ENCODE measurements at places on chromosomes 1 and 21.

DNA sequence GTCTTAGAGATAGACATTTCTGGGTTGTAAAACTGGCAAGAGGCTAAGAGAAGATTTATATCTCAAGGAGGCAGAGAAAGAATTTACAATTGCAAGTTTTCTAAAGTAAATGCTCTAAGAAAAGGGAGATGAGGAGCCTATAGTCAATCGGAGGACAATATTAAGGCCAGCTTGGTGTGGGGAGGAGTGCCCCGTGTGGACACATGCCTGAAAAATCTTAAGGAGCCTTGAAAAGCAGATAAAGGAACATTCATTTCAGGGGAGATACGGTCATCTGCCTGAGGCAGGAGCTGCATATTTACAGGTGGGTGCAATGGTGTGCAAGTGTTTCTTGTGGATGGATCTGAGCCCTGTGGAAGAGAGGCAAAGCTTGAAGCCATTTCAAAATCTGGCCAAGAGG is 25.6 kb downstream of the FCRL2 start:
- no peak for DNase-seq

DNA sequence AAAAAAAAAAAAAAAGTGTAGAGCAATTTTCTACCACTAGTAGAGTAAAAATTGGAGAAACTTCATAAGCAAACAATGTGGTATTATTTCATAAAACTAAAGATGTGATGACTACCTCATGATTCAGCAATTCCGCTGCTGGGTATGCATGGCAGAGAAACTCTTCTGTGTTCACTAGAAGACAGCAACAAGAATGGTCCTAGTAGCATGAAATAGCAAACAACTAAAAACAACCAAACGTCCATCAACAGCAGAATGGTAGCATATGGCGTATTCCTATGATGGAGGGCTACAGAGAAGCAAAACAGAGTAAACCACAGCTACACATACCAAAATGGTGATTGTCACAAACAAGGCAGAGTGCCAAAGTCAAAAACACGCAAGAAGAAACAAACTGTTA is 18.9 kb downstream of the HTR1D start:
- no peak for DNase-seq

DNA sequence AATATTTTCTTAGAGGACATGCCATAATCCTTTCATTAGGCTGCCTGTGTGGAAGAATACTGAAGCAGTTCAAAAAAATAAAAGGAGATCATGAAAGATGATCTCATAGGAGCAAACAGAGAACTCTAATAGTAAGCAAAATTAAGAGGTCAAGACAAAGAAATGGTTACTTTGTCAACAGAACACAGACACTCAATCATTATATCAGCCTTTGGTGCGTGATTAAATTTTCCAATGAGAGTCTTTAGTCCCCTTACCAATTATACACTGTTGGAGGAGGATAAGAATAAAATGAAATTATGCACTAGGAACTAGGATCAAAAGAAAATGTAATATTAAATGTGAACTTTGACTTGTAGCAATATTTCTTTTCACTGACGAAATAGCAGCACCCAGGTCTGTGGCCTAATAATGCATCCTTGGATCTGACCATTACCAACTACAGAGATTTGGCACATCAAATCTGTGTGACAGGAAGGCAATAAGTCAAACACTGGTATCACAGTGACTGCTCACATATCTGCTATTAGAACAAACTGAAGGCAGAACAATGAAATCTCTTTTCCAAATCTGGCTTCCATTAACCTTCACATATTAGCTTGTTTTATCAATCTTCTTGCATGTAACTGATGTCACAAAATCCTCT is 1812.9 kb downstream of the PLA2G4A start:
- DNase-seq = peak; percentile 89

DNA sequence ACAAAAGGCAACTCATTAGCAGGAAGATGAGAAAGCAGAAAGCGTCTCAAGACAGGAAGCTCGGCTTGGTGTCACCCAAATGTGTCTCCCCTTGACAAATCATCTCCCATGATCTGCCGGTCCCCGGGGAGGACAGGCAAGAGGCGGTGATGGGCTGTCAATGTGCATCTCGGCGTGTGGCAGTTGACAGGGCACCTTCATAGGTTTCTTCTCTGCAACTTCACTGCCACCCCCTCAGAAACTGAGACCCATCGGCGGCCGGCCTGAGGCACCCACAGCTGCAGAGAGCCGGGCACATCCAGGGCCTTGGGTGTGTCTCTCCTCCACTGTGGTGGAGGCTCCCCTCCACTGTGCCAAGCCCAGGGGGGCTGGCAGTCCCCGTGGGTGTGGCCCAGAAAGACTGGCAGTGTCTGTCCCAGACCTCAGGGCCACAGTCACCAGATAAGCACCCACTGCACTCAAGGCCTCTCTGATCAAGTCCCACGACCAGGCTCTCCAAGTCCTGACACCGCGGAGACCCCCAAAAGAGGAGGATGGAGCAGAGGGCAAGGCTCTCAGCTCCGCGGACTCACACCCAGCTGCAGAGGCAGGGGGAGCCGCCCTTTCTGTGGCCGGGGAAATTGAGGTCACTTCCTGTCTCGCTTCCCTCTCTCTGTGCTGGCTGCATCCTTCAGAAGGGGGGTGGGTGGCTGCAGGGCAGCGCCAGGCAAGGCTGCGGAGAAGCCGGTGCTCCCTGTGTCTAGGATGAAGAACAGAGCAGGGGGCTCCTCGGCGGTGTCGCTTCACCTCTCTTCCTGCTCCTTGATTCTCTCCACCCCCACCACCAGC is 39.6 kb upstream of the LBR start:
- DNase-seq = no peak

DNA sequence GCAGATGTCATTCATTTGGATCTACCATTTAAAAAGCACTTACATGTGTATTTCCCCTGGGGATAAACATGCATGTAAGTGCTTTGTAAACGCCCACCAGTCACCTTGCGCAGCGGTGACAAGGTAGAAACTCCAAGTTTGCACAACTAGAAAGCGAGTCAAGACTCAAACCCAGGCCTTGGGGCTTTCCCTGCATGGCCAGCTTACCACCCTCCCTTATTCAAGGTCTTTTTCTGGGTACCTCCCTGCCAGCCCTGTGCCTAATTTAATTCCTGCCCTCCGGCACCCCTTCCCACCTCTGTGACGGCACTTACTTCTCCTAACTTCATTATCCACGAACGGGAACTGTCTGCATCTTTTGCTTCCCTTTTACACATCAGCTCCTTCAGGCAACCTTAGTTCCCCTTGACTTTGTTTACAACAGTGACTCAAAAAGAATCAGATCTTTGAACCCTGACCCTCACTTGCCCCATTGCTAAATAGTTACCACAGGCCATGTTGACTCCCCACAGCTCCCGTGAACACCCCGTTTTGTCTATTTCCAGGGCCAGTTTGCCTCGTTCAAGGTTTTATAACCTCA is 138.3 kb upstream of the ETS2 start:
- DNase-seq = no peak

GRCh38 chr1:11211925-11212587 is 22.9 kb downstream of the ANGPTL7 start:
- no peak for DNase-seq

- DNase-seq = no peak
Observed at GRCh38 chr1:232704256-232704655, 74.3 kb upstream of the SIPA1L2 start.

- DNase-seq = no peak
Observed at GRCh38 chr1:205792481-205792881, 17.2 kb upstream of the RAB29 start.

DNA sequence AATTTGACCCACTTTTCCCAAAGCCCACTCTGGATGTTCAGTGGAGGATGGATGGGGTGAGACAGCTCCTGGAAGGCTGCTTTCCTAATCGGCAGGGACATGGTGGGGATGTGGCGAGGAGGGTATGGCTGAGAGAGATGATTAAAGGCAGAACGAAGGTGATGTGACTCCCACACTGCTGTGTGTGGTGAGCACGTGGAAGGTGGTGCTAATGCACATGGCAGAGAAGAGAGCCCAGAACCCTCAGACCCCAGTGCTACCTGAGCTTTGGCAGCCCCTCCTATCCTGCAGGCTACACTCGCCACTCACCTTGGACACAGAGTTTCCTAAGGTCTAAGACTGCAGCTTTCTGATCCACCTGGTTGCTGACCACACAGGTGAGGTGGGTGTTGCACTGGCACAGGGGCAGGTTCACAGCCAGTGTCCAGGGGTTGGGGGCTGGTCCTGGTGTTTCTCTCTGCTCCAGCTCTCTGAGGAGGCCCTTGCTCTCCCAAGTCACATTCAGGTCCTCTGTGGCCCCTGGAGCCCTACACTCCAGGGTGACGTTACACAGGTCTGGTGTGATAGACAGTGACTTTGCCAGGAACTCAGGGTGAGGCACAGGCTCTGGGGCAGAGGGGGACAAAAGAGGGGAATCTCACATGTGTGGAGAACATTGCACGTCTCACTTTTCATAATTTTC is 151.4 kb upstream of the ETV3 start:
- no peak for DNase-seq

GRCh38 chr1:28982198-28982597 is 67.8 kb downstream of the EPB41 start:
- no peak for DNase-seq

DNA sequence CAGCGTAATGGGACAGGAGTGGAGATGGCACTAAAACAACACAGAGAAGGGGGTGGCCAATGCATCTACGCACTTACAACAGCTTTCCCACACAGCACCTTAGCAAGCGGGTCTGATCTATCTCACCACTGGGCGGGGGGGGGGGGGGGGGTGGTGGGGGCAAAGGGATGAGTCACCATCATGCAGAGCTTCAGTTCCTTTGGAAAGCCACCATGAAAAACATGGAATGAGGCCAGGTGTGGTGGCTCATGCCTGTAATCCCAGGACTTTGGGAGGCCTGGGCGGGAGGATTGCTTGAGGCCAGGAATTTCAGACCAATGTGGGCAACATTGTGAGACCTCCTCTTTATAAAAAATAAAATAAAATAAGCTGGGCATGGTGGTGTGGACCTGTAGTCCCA is 47.2 kb downstream of the KLHDC7A start:
- no peak for DNase-seq

DNA sequence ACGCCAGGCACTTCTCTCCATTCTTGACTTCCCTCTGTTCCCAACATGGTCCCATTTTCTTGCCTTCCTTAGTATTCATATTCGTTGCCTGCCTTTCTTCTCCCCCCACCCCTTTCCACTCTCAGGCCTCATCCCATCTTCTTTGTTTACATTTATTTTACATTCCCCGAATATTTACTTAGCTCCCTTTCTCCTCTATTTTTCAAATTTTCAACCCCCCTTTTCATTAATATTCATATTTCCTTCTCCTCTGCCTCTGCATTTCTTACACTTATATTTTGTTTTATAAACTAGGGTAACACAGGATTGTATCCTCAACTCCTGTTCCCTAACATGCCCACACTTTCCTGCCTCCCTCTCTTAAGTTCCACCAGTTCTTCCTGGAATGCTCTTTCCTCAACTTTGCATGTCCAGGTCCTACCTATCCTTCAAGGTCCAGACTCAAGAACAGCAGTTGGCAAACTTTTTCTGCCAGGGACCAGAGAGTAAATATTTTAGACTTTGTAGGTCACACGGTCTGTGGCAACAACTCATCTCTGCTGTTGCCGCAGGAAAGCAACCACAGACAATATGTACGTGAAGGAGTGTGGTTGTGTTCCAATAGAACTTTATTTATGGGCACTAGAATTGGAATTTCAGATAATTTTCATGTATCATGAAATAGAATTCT is 29.8 kb upstream of the A3GALT2 start:
- no peak for DNase-seq

GRCh38 chr1:194447636-194448035 is 1261.2 kb upstream of the B3GALT2 start:
- DNase-seq = no peak

GRCh38 chr21:45128613-45129188 is 54.3 kb downstream of the ADARB1 start:
- DNase-seq = peak; percentile 21

- DNase-seq = no peak
Observed at GRCh38 chr1:115718011-115718754, 50.3 kb downstream of the CASQ2 start.

- no peak for DNase-seq
Observed at GRCh38 chr1:67405473-67406245, 24.5 kb downstream of the SERBP1 start.

GRCh38 chr1:10773376-10773775 is 23.1 kb downstream of the CASZ1 start:
- DNase-seq = no peak

DNA sequence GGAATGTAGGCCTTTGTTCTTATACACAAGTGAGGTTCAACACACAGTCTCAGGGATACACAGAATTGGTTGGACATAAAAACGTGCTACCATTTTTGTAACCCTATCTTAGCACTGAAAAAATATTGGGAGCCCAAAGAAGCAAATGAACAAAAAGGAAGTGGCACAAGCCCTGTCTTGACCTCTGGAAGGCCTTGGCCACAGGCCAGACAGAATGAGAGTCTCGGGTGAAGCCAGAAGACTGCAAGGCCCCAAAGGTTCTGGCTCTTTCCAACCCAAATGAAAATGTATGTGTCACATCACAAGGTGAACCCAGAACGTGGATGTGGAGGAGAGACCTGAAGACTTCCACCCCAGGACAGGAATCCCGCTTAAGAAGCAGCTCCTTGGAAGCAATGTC is 57.3 kb downstream of the PGBD5 start:
- no peak for DNase-seq

- no peak for DNase-seq
Observed at GRCh38 chr21:35252831-35253230, 203.7 kb upstream of the RUNX1 start.

DNA sequence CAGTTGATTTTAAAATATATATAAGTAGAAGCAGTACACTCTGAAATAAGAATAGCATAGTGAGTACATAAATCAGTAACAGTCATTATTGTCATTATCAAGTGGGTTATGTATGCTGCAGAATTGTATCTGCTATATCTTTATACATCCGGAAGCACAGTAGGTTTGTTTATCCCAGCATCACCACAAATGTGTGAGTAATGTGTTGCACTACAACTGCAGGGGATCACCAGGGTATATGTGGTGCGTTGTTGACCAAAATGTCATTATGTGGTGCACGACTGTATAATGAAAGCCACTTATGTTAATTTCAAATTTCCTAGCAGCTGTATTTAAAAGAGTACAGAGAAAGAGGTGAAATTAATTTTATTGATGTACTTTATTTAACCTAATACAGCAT is 87.7 kb upstream of the GADD45A start:
- peak; percentile 37 for DNase-seq

DNA sequence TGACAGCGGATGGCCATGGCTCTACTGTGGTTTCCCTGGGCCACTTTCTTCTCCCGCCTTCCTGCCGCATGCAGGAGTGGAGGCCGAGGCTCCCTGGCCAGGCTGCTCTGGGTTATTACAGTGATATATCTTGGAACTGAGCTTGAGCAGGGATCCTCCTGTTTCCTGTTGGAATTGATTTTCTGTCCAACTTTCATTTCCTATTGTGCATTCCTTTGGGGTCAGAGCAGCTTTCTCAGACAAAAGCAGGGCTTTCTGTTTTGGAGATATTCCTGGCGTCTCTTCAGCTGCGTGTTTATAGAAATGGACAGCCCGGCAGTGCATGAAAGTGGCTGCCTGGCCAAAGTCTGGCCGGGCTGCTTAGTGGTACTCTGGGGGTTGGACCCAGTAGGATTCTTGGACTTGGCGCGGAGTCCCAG is 146.4 kb downstream of the KIF26B start:
- DNase-seq = no peak

GRCh38 chr1:246785494-246786111 is 61.4 kb downstream of the SCCPDH start:
- peak; percentile 38 for DNase-seq

- no peak for DNase-seq
Observed at GRCh38 chr1:200774735-200775444, 36.2 kb downstream of the CAMSAP2 start.

All from NCI-H146 (cell line).